Left renal pelvis (tissue), 4 donors: ENCODE measurements at places on chromosomes 16 and 17.

- DNase-seq = no peak
These were observed 118.4 kb upstream of the CDC42EP4 start for GRCh38 chr17:73430165-73430680.

DNA sequence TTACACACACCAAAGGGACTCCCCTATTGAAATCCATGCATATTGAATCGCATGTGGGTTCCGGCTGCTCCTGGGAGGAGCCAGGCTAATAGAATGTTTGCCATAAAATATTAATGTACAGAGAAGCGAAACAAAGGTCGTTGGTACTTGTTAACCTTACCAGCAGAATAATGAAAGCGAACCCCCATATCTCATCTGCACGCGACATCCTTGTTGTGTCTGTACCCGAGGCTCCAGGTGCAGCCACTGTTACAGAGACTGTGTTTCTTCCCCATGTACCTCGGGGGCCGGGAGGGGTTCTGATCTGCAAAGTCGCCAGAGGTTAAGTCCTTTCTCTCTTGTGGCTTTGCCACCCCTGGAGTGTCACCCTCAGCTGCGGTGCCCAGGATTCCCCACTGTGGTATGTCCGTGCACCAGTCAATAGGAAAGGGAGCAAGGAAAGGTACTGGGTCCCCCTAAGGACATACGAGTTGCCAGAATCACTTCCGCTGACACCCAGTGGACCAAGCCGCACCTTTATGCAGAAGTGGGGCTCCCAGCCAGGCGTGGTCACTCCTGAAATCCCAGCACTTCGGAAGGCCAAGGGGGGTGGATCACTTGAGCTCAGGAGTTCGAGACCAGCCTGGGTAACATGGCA, 2.2 kb downstream of the GAA start:
- no peak for DNase-seq

GRCh38 chr17:82935966-82936767, 96.3 kb upstream of the ZNF750 start:
- DNase-seq = no peak

GRCh38 chr16:15605839-15606517, 37.0 kb downstream of the MARF1 start:
- DNase-seq = no peak

DNA sequence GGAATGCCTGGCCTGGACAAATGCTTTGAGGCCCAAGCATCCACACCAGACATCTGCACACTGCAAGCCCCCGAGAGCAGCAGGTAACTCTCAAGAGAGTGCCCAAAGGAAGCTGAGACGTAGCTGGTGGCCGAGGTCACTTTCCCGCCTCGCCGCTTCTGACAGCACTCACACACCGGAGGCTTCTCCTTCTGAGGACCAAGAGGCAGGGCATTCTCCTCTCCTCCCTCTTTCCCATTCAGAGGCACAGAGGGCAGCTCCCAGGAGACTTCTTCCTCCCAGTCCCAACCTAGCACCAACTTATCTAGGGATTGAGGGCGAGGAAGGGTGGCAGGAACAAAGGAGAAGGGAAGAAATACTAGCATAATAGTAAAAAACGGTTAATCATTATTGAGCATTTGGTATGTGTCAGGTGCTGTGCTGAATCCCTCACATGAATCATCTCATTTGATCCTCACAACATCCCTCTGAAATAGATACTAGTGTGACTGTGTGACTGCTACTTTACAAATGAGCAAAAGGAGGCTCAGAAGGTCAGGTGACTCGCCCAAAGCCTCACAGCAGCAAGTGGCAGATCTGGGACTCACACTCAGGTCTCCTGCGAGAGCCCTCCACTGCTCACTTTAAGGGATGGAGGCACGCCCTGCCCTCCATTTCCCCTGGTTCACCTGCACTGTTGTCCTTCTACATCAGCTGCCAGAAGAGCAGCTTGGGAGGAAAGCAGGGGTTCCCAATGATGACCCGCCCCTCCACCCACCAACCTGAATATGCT, 41.8 kb downstream of the MYO18A start:
- DNase-seq = no peak
